ENCODE measurements at places on chromosomes 4 and X.
A peak's percentile ranks its signal among the peaks of the same experiment; 100 is the strongest.

- DNase-seq: no peak
Observed at GRCh38 chr4:85741921-85742591, 267.1 kb downstream of the ARHGAP24 start.

- DNase-seq: no peak
Observed at GRCh38 chr4:124861761-124862160, 149.2 kb upstream of the ANKRD50 start.

DNA sequence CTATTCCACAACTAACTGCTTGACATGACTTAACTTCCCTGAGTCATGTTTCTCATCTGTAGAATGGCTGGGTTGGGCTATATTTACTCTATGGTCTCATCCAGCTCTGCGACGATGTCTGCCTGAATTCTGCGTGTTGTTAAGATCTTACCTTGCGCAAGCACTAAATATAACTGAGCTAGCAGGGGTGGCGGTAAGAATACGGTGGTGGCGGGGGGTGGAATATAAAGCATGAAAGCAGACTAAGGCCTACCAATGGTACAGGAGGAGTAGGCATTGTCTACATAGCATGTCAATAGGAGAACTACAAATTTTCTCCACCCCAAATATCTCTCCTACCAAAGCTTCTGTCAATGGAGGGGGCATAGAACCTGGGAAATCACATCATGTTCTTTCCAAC is 45.7 kb upstream of the DCLK2 start:
- DNase-seq: no peak

GRCh38 chr4:76830964-76831703 is 66.8 kb downstream of the SOWAHB start:
- DNase-seq: no peak

DNA sequence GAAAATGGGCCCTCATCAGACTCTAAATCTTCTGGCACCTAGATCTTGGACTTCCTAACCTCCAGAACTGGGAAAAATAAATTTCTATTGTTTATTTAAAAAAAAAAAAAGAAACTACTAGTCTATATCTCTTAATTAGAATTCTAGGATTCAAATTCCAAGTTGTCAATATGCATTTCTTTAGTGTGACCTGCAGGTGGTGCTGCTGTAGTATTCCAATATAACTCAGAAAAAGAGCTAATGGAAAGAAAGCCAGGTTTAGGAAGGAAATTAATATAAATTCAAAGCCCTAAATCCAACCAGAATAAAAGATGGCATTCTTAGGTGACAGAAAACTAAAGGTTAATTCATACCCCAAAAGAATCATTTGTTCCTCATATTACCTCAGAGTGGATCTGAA is 80.0 kb upstream of the NALF2 start:
- DNase-seq: no peak

- no peak for DNase-seq
Observed at GRCh38 chr4:2489841-2490552, 21.1 kb downstream of the RNF4 start.

- no peak for DNase-seq
Observed at GRCh38 chr4:47737326-47737725, 100.5 kb downstream of the CORIN start.

DNA sequence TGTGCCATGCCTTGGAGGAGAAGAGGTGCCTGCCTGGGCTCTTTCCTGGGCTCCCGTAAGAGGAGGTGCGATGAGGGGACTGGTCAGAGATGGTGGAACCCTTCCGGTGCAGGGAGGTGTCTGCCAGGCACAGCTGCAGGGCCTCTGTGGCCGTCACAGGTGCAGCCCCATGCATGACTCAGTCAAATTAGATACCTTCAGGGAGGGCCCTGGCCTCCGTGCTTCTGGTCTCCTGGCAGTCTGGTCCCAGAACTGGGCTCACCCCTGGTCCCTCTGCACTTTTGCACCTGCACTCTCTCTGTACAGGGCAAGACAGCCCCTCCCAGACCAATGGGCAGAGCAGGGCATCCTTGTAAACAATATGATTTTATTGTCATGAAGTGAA is 49.9 kb upstream of the LRPAP1 start:
- no peak for DNase-seq

DNA sequence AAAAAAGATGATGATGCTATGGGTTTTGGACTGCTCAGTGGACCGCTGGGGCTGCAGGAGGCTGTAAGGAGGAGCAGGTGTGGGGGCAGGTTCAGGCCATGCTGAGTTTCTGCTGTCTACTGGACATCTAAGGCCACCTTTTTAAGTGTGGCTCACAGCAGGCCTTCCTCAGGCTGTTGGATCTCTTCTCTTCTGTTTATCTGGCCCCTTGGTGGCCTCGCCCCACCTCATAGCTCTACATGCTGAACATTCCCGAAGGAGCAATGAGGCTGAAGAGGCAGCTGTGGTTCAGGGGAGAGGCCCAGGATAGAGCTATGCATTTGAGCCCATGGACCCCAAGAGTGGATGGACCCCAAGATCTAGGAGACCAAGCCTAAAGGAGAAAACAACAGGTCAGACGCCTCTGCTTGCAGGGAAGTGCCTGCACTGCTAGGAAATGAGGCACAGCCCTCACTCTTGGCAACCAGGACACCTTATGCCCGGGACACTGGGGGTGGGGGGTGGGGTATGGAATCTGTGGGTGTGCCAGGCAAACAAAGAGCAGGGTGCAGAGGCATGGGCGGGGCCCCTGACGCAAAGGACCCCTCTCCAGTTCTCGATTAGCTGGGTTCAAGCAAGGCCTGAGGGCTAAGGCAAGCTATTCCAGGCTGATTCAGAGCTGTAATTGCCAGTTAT is 168.9 kb downstream of the BCOR start:
- no peak for DNase-seq

- peak; percentile 15 for DNase-seq
Observed at GRCh38 chr4:169566021-169566818, 46.2 kb downstream of the NEK1 start.

DNA sequence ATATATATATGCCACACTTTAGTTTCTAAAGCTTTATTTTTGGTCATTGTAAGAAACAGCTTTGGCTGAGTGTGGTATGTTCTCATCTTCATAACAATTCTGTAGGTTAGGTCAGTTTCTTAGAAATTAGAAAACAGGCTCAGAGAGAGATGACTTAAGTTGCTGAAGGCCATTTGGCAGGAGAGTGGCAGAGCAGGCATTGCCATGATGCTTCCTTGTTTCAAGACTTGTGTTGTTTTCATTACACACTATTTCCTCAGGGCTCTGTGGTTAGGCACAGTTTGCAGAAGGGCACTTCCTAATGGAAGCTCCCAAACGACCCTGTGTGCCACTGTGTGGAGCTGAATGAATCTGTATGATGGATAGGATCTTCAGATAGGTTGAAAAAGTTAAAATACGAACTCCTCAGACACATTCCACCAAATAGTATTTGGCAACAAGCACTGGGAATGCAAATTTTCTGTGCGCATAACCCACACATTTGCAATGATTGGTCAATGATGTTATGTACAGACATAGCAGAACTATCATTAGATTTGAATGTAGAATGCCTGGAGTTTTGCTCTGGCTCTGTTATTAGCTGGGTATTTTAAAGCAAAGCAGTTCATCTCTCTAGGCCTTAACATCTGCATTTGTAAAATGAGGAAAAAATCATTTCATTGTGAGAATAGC is 274.3 kb upstream of the HS3ST1 start:
- no peak for DNase-seq
